ENCODE measurements at places on chromosomes 2 and 18. TPM values are rescaled to one million over a fixed set of nuclear protein-coding genes. Genes with fewer than 3 reads are reported as not detected.

CNGA3 gene
- 0.10 TPM for total RNA-seq

DNPEP gene
- total RNA-seq: 49.6 TPM

SLC40A1 gene
- total RNA-seq: 90.9 TPM

MYO3B gene
- total RNA-seq: 1.3 TPM

CD302 gene
- 5.2 TPM for total RNA-seq

SLC14A1 gene
- total RNA-seq: 0.36 TPM

- DNase-seq: no peak
Observed at GRCh38 chr2:86238354-86238753, 39.1 kb downstream of the MRPL35 start.

- no peak for DNase-seq
Observed at GRCh38 chr2:82527124-82527523, 1932.0 kb downstream of the SUCLG1 start.

DNA sequence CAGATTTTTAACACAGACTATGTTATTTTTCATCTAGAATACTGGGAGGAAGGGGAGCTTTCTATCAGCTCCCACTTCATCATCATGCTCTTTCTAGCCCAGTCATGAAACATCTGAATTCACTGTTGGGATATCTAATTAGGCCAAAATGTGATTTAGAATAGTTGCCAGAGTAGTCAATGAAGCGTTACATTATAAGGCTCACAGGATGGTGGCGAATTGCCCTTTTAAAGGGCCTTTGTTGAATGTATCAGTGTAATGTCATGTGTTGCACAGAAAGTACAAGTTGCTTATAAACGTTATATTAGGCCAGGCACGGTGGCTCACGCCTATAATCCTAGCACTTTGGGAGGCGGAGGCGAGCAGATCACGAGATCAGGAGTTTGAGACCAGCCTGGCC, 45.6 kb downstream of the PDE1A start:
- DNase-seq: no peak

DNA sequence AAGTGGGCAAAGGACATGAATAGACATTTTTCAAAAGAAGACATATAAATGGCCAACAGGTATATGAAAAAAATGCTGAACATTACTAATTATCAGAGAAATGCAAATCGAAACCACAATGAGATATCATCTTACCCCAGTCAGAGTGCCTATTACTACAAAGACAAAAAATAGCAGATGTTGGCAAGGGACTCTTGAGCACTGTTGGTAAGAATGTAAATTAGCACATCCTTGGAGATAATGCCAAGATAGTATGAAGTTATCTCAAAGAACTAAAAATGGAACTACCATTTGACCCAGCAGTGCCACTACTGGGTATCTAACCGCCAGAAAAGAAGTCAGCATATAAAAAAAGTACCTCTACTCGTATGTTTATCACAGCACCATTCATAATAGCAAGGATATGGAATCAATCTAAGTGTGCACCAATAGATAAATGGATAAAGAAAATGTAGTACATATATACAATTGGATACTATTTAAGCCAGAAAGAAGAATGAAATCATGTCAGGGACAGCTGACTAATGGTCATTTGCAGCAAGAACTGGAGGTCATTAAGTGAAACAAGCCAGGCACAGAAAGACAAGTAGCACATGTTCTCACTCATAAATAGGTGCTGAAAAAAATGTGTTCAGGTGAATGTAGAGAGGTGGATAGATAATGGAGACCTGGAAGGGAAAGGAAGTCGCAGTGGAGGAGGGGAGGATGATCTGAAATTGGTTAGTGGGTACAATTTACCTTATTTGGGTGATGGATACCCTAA, 141.7 kb upstream of the B3GNT2 start:
- DNase-seq: no peak

GRCh38 chr18:47557160-47557559, 305.7 kb upstream of the SKOR2 start:
- no peak for DNase-seq

GRCh38 chr2:126748188-126748760, 92.3 kb downstream of the GYPC start:
- no peak for DNase-seq

- no peak for DNase-seq
Observed at GRCh38 chr2:137435162-137435561, 529.1 kb upstream of the HNMT start.

DNA sequence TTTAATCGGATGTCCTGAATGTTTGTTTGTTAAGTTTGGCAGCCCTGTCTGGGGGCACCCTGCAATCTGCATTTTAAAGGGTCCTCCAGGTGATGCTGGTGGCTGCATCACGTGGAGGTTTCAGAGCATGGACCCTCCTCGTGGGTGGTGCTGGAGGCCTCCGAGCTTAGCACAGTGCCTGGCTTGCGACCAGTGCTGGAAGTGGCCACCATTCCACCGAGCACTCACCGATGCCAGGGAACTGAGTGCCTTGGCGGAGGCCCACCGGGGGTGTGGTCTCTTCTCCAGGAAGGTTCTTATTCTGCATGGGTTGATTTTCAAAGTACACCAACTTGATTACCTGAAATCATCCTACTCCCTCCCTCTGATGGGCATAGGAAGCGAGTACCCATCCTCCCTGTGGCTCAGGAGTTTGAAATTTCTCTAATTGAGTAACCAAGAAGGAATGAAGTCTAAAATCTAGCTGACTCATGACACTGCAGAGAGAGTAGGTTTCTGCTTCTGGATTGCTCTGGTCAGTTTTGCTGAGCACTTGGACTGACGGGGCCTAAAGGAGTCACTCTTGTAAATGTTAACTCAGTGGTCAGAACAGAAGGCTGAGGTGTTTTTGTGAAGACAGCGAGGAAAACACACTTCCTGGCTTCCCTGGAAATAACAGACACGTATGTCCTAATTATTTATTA, 58.1 kb upstream of the SLC66A3 start:
- DNase-seq: no peak

DNA sequence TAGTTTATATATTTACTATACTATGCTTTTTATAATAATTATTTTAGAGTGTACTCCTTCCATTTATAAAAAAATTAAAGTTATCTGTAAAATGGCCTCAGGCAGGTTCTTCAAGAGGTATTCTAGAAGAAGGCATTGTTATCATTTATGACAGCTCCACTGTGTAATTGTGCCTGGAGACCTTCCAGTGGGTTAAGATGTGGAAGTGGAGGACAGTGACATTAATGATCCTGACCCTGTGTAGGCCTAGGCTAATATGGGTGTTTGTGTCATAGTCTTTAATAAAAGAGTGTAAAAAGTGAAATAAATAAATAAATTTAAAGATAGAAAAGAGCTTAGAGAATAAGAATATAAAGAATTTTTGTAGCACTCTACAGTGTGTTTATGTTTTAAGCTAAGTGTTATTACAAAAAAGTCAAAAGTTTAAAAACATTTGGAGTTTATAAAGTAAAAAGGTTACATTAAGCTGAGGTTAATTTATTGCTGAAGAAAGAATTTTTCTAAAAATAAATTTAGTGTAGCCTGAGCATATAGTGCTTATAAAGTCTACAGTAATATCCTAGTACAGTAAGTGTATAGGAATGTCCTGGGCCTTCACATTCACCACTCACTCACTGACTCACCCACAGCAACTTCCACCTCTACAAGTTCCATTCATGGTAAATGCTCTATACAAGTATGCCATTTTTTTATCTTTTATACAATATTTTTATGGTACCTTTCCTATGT, 190.0 kb upstream of the SESTD1 start:
- no peak for DNase-seq

DNA sequence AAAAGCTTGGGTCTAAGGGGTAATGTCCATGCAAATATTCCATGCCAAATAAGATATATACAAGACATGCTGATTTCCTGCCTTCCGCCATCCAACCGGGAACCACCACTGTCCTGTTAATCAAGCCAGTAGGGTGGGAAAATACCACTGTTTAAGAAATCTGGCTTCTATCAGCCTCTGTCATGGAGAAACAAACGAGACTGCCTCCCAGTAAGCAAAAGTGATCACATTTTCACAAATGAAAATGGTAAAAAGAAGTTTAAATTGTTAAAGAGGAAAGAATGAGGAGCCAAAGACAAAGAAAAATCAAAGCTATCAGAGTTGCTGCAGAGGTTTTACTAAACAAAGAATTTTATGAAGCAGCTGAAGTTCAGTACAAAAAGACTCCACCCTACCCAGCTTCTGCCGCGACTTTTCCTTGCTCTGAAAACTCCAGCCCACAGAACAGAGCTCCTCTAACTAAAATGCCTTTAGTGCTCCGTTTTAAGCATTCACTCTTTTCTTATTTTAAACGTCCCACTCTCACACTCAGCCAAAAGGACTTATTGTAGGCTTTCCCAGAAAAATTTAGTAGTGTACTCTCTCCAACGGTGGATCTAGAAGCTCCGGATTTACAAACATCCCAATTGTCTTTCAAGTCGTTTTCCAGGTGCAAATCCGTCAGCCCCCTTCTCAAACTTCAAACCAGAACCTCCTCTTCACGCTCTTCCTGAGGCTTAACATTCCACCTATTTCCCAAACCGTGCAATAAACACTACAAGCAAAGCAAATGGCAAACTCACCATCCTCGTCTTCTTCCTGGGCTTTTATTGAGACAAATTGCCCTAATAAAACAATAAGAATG, 613 bp downstream of the COL5A2 start:
- peak; percentile 9 for DNase-seq

GRCh38 chr18:22545066-22545760, 127.5 kb upstream of the CTAGE1 start:
- DNase-seq: no peak

GRCh38 chr2:157470321-157470720, 26.4 kb upstream of the CYTIP start:
- no peak for DNase-seq

DNA sequence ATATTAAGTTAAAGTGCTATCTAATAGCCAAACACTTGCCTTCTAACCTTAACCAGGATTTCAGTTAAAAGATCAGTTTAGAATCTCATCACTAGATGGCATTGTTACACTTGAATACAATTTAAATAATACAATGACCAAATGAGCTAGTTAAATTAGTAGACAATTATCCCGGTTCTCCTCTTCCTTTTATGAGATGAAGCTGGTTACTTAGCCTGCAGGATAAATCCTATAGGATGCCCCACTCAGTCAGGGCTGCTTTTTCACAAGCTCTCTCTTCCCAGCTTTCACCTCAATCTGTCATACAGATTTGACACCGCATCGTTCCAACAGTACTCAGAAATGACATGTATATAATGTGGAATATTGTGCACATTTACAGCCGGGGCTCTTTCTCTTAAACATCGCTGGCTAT, 678.8 kb downstream of the KCNJ3 start:
- no peak for DNase-seq

GRCh38 chr18:7576077-7576476, 9.0 kb downstream of the PTPRM start:
- no peak for DNase-seq

DNA sequence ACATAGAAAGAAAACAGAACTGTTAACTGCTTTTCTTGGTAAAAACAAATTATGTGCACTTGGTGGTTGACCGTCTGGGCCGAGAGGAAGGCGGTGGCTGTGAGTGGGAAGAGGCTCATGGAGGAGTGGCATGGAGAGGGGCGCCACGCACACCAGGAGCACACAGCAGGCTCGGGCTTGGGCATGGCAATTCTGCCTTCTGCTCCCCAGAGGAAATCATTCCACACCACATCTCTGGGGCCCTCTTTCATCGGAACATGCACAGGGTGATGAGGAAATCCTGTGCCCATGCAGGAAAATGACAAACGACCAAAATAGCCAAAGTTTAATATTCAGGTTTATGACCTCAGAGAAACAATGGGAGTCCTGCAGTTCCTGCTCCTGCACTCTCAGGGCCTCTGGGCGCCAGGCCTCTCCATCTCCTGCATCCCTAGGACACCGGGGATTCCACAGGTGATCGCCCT, 26.4 kb downstream of the WDFY1 start:
- DNase-seq: no peak

- no peak for DNase-seq
Observed at GRCh38 chr2:169984145-169984544, 156.9 kb downstream of the UBR3 start.

DNA sequence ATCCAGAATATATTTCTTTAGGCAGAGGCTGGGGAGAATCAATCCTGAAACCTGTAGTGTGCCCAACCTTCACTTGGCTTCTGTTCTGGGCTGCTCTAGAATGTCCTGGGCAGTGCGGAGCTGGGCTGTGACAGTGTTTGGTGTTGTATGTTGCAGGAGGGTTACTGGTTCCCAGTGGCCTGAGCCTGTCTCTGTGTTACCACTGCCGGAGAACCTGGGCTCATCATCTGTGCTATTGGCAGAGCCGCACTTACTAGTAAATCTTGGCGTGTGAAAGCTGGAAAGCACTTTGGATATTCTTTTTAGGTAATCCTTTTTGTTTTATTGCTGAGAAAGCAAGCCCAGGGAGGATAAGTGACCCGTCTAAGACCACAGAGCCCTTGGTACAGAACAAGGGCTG, 412.9 kb downstream of the SLC4A3 start:
- DNase-seq: no peak
